Kidney (tissue), 22 donors: ENCODE measurements at places on chromosomes 7 and 10. TPM values are rescaled to one million over a fixed set of nuclear protein-coding genes. Genes with fewer than 3 reads are reported as not detected.
A peak's percentile ranks its signal among the peaks of the same experiment; 100 is the strongest.

The MDFIC gene
- polyA plus RNA-seq = 9.8 TPM

The KIF20B gene
- 0.67 TPM for polyA plus RNA-seq

The HHEX gene
- 3.1 TPM for polyA plus RNA-seq

The SDK1 gene
- polyA plus RNA-seq = 2.0 TPM

The NPC1L1 gene
- 2.4 TPM for polyA plus RNA-seq

DNA sequence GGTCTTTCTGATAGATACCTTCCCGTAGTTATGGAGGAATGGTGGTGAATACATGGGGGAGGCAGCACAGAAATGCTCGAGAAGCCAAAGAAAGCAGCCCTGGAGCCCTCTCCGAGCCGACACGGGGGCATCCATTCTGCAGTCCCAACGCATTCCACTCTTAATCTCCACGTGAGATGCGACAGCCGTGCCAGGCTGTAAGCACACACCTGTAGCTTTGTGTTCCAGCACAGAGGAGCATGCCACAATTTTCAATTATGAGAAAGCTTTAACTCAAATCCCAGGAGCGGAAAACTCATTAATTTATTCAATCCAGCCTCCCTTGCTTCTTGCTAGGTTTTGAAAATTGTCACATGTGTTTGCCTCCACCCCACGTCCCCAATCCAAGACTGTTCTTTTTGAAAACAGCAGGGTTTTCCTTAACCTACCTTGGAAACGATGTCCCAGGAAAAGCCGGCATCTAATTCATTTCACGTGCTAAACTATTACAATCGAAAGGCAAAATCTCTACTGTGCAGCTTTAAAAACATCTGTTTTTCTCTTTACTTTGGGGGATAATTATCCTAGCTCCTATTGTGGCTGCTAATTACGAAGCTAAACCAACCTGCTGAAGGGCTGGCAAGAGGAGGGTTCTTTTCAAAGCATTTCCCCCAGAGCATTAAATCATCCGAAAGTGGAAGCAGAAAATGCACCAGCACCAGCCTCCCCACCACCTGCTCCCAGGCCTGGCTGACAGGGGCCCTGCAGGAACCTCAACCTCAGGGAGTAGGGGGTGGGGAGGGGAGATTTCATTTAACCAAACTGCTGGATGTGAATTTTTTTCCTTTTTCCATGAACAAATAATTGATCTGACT lies 56.0 kb upstream of the CHST15 start:
- no peak for DNase-seq

GRCh38 chr10:11057018-11057417 lies 39.3 kb downstream of the CELF2 start:
- no peak for DNase-seq

- DNase-seq = no peak
These were observed 5.0 kb downstream of the RBAK start for GRCh38 chr7:5050676-5051075.

DNA sequence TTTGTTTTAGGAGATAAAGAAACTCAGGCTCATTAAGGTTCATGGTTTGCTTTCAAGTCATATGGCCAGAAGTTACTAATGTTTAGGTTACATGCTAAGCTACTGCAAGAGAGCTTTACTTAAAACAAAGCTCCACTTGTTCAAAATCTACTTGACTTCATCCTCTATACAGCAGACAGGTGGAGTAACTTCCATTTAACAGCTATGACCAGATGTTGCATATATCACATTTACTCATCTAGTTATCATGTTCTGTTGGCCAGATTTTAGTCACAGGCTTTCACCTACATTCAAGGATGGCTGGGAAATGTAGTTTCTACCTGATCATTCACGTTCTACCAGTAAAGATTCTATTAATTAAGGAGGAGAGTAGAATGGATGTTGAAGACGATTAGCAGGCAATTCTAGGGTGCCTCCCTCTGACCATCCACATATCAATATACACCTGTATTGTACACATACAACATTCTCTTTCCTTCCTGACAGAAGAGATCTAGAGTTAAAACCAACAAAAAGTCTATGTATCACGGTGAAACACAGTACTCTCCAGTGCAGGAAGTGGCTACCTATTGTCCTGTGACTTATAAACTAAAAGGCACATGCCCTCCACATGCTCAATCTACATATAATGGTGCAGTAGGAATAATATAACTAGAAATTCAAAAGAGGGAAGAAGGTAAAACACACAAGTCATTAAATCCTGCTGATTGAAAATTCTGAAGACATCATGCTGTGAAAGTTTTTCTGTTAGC lies 488.0 kb downstream of the MDFIC start:
- DNase-seq = no peak

- DNase-seq = no peak
These were observed 61.1 kb upstream of the ZMIZ1 start for GRCh38 chr10:79007421-79008319.

DNA sequence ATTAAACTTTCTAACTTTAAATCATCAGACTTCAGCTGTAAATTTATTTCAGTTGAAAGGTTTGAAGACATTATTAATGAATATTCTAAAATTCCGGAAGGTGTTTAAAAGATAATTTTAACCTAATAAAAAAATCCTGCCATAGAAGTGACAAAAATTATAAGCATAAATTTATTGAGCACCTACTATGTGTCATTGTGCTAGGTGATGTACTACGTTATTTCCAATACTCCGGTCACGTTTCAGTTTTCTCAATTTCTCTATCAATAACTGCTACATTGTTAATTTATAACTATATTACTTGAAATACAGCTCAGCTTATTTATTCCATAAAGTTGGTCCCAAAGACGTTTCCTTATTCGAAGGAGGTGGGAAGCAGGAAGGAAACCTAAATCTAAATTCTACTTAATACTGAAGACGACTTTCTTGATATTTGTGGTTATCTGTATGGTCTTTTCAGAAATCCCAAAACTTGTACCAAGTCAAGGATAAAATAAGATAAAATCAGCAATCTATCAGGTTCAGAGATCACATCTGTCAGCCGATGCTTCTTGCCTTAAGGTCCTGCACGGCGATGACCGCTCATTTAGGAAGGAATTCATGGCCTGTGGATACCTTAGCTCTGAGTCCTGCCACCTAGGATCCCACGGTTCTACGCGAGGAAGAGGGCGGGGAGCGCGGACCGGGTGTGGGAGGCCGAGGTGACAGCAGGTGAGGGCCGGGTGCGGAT lies 1.2 kb upstream of the ZEB1 start:
- peak; percentile 89 for DNase-seq

DNA sequence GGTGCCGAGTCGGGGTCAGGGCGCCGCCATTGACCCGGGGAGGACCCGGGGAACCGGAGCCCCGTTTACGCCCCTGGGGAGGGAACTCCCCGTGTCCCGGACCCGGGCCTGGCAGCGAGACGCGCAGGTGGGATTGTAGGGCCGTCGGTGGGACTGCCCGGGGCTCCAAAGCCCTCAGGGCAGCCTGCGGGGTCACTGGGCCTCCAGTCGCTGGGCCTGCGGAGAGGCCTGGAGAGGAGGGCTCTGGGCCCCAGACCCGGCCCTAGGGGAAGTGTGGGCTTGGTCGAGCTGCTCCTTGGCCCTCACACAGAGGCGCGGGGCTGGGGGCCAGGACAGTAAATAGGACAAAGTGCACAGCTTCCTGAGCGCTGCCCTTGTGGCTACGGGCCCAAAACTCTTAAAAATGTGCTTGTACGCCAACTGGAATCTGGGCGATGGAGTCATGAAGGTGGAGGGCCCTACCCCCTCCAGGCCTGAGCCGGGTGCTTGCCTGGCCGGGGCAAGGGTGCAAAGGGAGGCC lies 657 bp downstream of the ECHDC3 start:
- no peak for DNase-seq

GRCh38 chr7:107208024-107208521 lies 39.3 kb downstream of the HBP1 start:
- no peak for DNase-seq

DNA sequence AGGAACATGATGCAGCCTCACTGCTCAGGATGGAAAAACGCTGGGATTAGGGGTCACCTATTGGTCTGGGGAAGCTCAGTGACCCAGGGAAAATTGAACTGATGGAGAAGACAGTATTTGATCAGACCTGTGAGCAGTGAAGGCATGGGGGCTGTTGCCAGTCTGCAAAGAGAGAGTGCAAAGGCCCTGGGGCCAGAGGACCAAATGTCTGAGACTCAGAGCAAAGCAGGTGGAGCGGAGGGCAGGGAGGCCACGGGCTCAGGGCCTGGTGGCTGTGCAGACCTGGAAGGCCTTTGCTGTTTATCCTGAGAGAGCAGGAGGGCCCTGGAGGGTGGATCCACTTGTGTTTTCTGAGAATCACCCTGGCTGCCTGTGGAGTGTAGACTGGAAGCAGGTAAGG lies 67.1 kb downstream of the INPP5A start:
- no peak for DNase-seq

DNA sequence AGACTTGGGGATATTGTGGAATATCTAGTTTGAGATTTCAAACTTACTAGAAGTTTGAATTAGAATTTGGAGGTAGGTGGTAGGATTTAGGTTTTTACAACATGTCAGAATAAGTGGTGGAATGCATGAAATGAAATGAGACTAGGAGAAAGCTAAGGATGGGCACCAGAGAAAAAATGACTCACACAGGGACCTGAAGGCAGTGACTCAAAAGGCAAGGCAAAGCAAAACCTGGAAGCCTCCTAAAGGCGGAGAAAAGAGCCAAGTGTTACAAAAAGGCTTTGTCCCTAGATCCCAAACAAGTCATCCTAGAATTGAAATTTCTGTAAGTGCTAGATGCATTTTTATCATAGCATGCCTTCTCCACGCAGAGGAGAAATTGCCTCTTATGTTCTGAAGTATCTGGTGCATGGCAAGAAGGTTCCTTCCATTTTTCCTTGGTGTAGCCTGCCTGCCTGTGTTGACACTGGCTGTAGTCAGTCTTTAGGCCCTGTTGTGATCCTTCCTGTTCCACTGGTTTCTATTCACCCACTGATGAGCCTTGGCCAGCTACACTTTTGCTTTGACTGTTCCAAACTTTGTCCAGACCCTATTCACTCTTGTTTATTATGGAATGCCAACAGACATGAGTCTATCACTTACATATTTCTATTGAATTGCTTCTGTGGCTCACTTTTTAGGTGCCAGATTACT lies 109.3 kb downstream of the ETV1 start:
- no peak for DNase-seq

DNA sequence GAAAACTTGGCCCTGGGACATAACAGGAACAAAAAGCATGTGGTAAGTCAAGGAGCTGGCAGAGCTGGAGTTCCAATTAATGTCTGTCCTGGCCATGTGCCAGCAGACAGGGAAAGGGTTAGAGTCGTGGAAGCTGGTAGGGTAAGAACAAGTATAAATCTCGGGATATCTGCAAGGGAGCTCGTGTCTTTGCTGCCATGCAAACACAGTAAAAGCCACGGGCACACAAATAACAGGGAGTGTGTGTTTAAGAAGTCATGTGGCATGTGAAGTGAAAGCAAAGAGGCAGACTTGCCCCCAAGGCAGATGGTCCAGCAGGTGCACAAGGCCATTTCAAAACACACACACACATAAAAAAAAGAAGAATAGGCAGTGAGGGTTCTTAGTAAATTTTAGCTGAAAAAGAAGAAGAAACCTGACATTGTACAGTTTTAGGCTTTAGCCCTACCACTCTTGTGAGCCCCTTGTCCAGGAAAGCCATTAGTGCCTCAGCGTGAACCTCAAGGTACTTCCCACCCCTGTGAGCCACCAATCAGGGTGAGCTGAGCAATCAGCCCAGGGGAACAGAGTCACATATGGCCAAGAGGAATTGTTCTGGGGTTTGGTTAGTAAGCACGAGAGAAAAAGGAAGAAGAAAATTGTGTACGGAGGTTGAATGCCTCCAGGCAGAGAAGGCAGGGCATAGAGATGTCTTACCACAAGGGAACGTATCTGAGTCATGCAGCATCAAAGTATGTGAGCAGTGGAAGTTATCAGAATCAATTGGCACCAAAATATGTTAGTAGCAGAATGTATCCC lies 32.8 kb upstream of the ARHGAP12 start:
- no peak for DNase-seq

GRCh38 chr10:99740933-99741559 lies 9.0 kb downstream of the CUTC start:
- no peak for DNase-seq
